ENCODE measurements at places on chromosomes 2 and 18.

DNA sequence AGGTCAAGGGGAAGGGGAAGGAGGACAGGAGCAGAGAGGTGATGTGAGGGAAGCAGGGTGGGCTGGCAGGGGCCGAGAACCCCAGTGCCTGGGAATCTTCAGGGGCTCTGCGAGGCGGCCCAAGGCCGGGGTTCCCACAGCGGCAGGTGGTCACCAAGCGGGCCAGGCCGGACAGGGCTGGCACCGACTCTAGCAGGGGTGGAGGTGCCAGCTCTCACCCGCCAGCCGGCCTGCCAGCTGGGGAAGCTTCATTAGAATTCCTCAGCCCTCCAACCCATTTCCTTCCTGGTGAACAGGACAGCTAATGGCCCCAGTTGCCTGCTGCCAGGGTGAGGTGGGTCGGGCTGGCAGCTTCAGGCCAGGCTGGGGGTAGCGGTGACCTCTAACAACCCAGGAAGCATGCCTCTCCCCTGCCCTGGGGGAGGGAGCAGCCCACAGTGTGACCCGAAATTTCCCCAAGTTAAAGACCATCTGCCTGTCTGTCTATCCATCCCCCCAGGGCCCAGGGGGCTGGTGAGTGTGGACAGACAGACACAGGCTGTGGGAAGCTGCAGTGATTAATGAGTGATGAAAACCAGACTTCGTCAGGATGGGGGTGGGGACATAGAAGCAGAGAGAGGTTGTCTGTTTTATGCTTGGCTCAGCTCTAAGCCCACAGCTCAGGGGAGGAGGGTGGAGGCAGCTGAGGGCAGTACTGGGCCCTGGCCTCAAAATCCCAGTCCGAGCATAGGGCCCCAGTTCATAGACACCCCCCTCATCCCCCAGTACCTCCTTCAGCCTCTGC, 144.1 kb downstream of the ZFP36L2 start:
- no peak for DNase-seq

- no peak for DNase-seq
Observed at GRCh38 chr2:204948822-204949221, 403.5 kb downstream of the PARD3B start.

DNA sequence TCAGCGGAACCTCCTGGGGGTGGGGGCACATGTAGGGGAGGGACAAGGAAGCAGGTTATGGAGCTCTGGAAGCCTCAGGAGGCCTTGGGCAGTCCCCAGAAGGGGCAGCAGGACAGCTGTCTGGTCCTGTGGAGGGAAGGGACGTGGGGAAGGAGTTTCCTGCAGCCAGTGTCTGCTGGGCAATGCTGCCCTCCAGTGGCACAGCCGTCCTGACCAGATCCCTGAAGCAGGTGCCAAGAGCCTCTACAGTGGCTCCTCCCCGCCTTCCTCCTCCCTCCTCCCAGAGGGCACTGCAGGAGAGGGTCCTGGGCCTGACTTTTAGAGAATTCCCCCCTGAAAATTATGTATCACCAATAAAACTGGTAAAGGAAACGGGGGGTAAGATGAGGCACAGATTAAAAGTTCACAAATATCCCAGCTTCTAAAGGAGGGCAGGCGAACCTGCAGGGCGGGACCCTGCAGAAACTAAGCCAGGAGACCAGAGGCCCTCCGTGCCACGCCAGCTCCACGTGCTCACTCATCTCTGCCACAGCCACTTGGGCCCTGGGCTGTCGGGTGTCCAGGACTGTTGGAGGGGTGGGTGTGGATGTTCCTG, 258.5 kb downstream of the TWIST2 start:
- no peak for DNase-seq

- peak; percentile 33 for DNase-seq
Observed at GRCh38 chr2:98479959-98480524, 35.4 kb downstream of the INPP4A start.

DNA sequence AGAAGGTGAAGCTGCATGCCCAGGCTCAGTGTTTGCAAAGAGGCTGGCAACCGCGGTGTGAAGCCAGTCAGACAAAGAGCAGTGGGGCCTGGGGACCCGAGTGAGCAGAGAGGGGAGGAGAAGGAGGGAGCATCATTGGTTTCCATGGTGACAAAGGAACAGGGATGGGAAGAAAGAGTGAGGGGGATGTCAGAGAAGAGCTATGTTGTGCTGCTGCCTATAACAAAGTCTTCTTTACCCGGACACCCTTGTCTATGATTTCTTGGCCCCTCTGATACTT, 14.5 kb downstream of the TMEM247 start:
- no peak for DNase-seq

- DNase-seq: no peak
Observed at GRCh38 chr2:151733771-151734672, at the start of gene NEB. Gene NEB (minus strand): TSS chr2:151734476. CDS start chr2:151733156, 1,320 bp downstream.

GRCh38 chr2:118065015-118065706, 23.1 kb upstream of the INSIG2 start:
- no peak for DNase-seq

- DNase-seq: no peak
Observed at GRCh38 chr2:172082944-172083627, 2.2 kb upstream of the DLX1 start.

GRCh38 chr2:73156539-73157124, 43.9 kb upstream of the RAB11FIP5 start:
- DNase-seq: peak; percentile 22

GRCh38 chr2:167420211-167420610, 531.9 kb downstream of the XIRP2 start:
- DNase-seq: no peak

GRCh38 chr2:240437551-240437860, 2.0 kb downstream of the GPC1 start:
- no peak for DNase-seq

DNA sequence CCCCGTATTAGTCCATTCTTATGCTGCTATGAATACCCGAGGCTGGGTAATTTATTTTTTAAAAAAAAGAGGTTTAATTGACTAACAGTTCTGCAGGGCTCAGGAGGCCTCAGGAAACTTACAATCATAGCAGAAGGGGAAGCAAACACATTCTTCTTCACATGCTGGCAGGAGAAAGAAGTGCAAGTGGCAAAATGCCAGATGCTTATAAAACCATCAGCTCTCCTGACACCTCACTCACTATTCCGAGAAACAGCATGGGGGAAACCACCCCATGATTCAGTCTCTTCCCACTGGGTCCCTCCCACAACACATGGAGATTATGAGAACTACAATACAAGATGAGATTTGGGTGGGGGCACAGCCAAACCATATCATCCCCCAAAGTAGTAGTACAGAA, 2148.5 kb upstream of the PIK3C3 start:
- no peak for DNase-seq

- DNase-seq: no peak
Observed at GRCh38 chr2:7207631-7208030, 290.4 kb downstream of the RNF144A start.

DNA sequence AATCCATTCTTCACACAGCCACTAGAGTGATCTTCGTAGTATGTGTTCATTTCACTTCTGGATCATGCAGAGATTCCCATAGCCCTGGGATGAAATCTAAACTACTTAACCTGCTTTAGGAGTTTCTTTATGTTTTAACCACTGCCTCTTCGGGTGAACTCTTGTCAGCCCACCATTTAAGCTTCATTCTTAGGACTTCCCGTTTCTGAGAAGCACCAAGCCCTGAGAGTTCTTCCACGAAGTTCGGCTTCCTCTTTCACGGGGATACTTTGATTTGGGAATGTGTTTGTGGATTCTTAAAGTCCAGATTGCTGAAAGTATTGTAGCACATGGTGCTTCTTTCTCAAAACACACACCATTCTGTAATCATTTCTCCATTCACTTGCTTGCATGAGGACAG, 205.0 kb downstream of the UBE2E3 start:
- DNase-seq: no peak

DNA sequence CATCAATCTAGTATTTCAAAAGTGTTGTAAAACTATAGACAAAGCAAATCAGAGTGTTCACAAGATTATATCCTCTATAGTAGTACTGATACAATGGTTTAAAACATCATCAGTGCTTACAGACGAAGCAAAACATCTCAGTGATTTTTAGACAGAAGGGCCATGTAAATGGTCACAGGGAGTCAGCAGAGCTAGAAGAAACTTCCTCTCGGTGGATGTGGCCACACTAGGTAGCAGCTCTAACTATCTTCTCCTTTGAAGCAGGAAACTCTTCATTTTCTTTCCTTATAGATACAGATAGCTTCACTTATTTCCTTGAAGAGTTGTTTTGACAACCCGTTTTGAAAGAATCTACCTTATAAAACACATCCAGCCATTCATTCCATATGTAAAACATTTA, 80.4 kb upstream of the CD226 start:
- no peak for DNase-seq

DNA sequence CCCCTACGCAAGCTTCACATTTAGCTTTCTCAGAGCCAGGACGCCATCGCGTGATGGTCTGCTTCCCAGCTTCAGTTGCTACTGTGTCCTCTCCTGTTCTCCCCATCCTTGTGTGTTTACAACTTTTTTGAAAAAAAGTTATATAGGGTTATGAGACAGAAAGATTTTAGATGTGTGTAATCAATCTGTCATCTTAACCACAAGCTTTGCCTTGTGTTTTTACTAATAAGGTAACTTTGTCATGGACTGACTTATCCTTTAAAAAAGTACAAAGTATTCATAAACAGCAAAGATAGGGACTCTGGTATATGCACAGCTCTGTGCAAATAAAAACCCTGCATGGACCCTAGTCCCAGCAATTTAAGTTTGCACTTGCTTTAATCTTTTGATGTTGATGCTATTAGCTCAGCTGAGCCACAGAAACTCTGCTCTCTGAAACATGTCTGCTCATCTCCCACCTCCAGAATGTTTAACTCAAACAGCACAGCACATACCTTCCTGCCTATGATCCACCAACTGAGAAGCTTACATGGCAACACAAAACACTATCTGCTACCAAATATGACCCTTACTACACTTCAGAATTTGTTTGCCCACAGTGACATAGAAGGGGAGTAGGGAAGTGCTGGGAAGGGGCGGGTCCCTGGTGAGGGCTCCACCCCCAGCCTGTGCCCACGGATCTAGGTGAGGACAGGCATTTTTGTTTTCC, 42.7 kb downstream of the SAP130 start:
- DNase-seq: no peak

GRCh38 chr2:17878281-17879136, at the start of gene KCNS3:
Gene KCNS3 (plus strand): TSS chr2:17878667. CDS start chr2:17931009, 52,342 bp downstream.
- no peak for DNase-seq

- DNase-seq: no peak
Observed at GRCh38 chr2:121136323-121136722, 148.7 kb downstream of the TFCP2L1 start.

GRCh38 chr2:74939919-74940812, 18.3 kb upstream of the POLE4 start:
- DNase-seq: no peak

GRCh38 chr18:12314591-12315305, 6.7 kb downstream of the TUBB6 start:
- no peak for DNase-seq

DNA sequence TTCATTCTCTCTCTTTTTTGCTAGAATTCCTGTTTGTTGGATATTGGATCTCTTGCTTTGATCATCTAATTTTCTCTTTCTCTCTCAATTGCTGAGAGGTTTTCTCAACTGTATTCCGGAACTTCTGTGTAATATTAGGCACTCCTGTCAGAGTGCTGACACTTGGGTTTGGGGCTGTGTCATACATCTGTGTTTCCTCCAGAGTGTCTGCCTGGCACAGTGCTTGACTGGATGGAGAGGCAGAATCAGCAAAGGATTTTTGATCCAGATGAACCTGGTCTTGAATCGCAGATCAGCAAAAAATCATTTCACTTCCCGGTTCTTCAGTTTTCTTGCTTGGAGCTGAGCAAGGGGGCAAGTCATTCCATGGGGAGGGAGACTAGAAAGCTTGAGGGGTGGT, 87.7 kb upstream of the CXCR4 start:
- no peak for DNase-seq

- DNase-seq: no peak
Observed at GRCh38 chr2:201983174-201983573, 50.5 kb upstream of the FZD7 start.

DNA sequence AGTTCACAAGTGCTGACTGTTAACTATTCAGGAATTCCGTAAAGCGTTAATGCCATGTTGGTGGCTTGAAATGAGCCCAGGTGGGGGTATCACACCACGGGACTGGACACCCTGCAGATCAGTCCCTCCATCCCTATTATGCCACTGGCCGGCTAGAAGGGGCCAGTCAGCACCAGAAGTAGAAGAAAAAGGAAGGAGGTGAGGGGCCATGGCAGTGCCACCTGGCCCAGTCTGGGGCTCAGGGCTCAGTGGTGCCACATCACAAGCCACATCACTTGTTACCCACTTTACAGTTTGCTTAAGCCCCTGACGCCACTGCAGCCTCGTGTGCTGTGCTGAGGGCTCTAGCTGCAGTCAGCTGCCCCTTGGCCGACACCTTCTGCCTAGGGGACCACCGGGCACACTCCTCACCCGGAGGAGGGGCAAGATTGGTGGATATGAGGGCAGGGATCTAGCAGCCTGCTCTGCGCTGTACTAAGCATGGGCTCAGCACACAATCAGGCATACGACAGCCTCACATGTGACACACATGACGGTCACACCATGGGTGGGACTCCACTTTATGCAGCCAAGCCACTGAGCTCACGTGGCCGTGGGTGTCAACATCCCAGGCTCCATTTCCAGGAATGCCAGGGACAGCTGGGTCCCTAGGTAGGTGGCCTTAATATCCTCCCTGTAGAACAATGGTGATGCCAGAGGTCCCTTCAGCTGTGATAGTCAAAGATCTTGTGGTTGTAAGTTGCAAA, 3.6 kb downstream of the LIMS2 start:
- no peak for DNase-seq

DNA sequence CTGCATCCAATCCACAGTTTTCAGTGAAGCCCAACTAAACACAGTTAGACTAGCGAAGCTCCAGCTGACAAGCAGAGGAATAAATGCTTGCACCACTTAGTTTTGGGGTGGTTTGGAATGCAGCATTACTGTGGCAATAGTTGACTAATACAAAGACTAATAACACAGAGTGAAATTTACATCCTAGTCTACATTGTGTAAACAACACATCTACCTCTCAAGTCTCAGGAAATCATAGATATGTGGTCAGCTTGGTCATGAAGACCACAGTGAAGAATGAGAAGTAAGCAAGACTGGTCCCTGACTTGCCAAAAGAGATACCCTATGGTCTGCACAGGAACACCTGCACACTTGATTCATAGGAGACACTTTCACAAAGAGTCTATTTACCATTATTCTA, 155.1 kb upstream of the TANK start:
- DNase-seq: no peak

DNA sequence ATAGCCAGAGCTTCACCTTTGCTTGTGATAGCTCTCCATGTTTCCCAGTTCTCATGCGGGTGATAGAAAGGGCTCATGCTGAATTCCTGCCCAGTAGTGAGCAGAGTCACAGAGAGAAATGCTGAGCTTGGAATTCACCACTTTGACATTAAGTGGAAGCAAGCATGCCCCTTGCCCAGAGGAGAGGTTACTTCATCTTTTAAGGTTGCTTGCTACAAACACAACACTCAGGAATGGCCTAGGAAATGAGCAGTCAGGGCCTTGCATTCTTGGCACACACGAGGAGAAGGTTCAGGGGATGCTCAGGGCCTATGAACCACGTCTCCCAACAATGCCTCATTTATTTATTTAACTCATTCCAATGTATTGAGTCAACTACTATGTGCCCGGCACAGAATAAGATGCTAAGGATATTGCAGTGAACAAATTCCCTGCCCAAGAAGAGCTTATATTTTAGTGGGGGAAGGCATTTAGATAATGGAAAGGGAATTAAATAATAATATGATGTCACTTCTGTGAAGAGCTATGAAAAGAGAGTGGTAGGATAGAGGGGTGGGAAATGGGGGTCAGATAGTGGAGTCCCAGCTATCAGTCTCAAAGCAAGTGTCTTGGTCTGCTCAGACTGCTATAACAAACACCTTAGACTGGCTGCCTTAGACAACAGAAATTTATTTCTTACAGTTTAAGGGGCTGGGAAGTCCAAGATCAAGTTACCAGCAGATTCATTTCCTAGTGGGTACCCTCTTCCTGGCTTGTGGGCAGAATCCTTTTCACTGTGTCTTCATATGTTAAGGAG, 42.1 kb downstream of the DDX18 start:
- no peak for DNase-seq
